ENCODE measurements at places on chromosomes 3 and 15.

DNA sequence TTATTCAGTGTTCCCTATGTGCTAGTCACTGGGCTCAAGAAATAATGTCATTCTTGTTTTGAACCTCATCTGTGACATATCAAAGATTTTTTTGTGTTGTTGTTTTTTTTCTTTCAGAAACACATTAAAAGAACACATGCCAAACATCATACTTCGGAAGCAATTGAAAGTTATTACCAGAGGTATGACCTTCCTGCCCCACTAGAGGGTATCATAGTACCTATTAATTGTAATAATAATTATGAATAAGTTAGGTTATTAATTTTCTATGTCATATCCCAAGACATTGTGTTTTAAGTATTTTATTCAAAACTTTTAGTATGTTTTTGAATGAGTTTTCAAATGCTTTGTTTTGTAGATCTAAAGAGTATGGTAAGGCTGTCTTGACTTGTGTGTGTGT is 65.7 kb downstream of the CDIN1 start:
- no peak for DNase-seq

GRCh38 chr3:30629746-30630145 is 23.3 kb downstream of the TGFBR2 start:
- no peak for DNase-seq

DNA sequence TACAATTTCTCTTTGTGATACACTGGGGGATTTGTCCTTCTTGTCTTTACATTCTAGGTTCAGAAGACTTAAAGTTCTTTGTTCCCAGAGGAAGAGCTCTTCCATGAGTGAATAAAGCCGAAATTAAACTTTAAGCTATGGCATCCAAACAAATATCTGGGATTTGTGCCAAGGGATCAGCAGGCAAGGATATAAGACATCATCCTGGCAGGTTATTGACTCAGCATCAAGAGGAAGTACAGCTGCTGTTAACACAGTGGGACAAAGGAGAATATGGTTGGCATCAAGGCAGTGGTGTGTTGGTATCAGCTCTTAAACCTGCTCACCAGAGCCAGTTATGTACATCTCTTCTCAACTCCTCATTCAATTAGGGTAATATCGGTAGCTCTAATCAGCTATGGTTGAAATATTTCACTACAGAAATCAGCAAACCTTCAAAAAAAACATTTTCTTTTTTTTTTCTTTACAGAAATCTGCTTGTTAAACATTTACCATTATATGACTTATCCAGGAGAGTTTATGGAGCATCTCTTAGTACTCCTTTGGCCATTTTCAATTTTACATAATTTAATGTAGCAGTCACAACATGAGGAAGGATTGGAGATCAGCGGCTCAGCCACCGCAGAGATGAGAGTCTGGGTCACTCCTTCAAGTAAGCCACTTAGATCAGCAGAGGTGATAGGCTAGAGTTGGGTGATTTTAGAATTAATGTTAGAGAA is 1198.6 kb upstream of the EPHA6 start:
- DNase-seq = no peak

DNA sequence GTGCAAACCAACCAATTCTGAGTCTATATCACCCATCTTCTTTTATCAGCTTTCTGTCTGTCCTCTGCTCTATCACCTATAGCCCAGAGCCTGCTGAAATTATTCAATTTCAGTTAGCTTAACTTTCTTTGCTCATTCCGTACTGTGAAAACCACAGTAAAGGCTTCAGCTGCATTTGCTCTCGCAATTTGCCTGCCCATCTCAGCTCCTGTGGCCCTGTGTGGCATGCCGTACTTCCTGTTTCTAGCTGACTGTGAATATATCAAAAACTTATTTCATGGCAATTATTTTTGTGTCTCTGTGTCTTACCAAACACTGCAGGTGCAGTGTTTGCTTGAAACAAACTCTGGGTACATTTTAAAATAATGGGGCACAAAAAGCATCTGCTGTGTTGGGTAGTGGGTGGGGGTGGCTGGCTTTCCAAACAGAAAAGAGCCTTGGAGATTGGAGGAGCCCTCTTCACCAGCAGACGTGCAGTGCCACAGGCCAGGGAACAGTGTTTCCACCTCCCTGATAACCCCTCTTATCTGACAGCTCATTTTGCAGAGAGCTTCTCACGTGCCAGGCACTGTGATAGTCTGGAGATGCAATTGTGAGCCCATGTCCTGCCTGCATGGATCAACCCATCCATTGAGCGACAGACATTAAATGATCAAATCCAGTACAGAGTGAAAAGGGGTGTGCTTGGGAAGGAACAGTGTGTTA is 45.2 kb downstream of the GASK1A start:
- no peak for DNase-seq

DNA sequence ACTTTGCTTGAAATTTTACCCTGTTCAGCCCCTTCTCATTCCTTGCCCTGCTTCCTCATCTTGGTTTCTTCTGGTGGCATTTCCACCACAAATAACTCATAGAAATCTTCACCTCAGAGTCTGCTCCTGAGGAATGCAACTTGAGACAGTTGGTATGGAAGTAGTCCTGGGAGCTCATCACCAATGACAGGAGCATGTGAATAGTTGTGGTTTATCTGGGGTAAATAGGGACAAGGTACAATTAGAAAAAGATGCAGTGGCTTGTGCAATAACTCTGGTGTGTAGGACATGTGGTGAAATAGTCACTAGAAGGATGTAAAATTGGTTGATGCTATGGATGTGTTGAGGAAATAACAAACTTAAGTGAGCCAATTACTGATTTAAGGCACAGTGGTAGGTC is 72.7 kb upstream of the CHRNA7 start:
- no peak for DNase-seq

- DNase-seq = no peak
Observed at GRCh38 chr15:76669521-76670207, 235.5 kb downstream of the SCAPER start.

DNA sequence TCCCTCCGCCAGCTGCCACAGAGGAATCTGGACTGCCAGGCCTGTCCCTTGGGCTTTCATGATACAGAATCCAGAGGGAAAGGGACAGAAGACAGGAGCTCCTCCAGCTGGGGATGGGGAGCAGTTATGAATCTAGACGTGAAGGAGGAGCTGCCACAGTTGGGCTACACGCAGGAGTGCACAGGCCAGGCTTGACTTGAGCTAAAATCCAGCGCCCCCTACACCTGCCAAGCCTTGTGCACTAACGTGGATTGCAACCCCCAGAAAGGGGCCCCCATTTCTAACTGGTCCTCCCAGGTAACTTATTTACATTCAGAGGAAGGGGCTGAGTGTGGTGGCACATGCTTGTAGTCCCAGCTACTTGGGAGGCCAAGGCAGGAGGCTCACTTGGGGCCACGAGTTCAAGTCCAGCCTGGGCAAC is 14.3 kb downstream of the KLHL6 start:
- no peak for DNase-seq

DNA sequence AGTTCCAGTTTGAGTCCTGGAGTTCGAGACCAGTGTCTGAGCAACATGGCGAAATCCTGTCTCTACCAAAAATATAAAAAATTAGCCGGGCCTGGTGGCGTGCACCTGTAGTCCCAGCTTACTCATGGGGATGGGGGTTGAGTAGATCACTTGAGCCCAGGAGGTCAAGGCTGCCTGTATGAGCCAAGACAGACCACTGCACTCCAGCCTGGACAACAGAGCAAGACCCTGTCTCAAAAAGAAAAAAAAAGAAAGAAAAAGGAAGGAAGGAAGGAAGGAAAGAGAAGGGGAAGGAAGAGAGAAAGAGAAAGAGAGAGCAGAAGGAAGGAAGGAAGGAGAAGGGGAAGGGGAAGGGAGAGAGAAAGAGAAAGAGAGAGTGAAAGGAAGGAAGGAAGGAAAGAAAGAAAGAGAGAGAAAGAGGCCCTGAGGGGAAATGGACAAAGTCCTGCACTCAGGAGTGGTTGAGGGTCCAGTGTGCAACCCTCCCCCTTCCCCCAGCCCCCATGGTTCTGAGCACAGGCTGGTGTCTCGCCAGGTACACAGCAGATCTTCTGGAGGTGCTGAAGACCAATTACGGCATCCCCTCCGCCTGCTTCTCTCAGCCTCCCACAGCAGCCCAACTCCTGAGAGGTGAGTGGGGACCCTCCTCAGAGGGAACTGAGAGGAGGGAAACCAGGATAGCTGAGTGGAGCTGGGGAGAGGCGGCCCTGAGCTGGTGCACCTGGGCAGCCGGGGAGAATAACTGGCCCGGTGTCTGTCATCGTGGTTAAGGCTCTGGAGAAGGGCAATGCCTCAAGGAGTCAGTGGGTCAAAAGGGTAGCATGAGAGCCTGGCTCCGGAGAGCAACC is 1.2 kb downstream of the SLC51A start:
- DNase-seq = no peak

DNA sequence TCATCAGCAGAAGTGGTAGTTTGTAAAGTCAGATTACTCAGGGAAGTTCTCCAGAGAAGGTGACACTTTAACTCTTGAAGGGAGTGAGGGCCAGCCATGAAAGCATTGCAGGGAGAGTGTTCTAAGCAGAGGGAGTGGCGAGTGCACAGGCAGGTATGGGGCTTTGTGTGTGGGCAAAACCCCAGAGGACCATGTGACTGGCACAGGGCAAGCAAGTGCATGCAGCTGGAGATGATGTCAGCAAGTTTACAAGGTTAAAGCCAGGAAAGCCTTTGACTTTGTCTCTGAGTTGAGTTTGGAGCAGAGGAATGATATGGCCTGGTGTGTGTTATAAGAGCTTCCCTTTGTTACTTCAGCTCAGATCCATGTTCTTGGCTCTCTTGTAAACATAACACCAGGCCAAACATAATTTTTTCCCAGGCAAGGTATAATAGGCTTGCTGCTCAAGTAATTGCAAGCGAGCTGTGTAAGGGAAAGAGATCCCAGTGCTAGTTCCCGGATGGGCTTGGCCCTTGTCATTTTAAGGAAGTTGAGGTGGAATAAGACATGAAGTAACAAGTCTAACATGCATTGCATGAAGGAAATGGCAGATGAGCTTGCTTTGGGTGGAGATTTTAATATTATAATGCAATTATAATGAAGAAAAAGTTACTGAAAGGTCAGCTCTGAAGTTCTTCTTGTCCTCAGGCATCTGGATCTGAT is 341.1 kb upstream of the LRRC3B start:
- DNase-seq = no peak
